HTR-8/SVneo (cell line): ENCODE measurements at places on chromosomes 6 and 20.

- no peak for DNase-seq
These were observed 6.6 kb upstream of the CPXM1 start for GRCh38 chr20:2807019-2807418.

- DNase-seq: no peak
These were observed 106.3 kb upstream of the KHDRBS2 start for GRCh38 chr6:62392291-62392690.

- no peak for DNase-seq
These were observed 92.9 kb downstream of the ZMYND8 start for GRCh38 chr20:47263465-47264084.

GRCh38 chr6:142845624-142846458 lies 99.1 kb downstream of the HIVEP2 start:
- peak; percentile 40 for DNase-seq

DNA sequence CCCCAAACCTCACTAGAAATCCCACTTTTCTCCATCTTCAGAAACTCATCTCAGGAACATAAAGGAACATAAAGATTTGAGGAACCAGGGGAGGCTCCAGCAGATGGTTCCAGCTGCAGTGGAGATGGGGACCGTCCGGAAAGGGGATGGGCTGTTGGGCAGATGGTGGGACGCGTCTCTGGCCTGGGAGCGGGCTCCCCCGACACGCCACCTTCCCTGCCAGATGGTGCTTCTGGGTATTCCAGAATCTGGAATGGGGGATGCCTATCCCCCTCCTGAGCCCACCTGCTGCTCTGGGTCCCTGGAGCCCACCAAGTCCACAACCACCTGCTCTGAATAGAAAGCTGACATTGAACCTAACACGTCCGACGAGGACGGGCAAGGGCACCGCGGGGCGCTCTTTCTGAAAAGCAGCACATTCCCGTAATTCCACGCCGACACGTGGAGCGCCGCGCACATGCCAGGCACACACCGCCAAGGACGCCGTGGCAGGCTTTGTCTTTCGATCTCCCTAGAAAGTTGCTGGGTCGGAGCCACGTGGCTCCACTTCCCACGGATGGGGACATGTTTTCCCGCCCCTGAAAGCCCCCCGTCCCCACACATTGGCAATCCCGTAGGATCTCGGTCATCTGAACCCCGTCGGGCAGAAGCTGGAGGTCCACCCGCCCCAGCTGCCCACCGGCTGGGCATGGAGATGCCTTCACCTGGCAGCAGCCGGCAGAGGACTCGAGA lies 27.3 kb downstream of the SLC2A4RG start:
- no peak for DNase-seq

DNA sequence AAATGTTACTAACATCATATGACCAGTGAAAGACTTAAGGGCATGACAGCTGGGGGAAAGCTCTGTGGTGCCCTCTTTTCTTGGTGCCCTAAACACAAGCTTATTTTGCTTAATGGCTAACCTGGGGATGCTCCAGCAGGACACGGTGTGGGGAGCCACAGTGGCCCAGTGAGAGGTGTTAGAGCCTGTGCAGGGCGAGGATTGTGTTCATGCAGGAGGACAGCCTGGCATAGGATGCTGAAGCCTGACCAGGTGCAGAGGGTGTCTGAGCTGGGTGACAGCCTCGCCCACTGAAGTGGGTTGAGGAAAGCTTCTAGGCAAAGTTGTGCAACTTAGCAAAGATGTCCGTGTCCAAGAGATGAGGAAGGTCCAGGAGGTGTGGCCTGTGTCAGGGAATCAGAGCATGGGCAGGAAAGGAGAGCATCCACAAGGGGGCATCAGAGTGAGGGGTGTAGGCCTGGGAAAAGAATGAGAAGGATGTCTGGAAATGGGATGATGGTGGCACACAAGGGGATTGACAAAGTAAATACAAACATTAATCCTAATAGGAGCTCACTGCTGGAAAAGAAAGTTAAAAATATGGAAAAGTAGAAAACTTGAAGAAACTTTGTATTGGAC lies 33.9 kb downstream of the SLC17A4 start:
- DNase-seq: no peak

GRCh38 chr6:64589961-64590360 lies 954.4 kb downstream of the PHF3 start:
- DNase-seq: no peak

- DNase-seq: no peak
These were observed 9.1 kb downstream of the SGK1 start for GRCh38 chr6:134308800-134309199.

DNA sequence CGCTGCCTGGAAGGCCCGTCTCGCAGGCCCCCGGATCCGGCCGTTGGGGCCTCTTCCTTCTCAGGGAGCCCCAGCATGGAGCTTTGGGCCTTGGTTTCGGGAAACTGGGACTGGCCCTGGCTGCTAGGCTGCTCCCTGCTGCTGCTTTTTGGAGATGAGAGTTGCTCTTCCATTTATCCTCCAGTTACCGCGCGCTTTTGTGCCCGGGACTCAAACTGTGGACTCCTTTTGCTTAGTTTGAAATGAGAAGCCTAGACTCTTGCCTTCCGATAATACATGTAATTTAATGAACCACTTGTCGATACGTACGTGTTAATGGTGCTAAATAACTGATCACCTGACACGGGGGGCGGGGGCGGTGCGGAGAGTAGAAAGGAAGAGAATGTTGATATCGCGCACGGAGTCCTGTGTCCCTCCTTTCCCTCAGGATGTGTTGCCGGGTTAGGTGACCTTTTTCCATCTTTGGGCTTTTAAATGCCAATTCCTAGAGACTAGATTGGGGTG lies 968 bp downstream of the PHF3 start:
- no peak for DNase-seq

- DNase-seq: no peak
These were observed 12.2 kb downstream of the HEBP2 start for GRCh38 chr6:138416206-138416605.

DNA sequence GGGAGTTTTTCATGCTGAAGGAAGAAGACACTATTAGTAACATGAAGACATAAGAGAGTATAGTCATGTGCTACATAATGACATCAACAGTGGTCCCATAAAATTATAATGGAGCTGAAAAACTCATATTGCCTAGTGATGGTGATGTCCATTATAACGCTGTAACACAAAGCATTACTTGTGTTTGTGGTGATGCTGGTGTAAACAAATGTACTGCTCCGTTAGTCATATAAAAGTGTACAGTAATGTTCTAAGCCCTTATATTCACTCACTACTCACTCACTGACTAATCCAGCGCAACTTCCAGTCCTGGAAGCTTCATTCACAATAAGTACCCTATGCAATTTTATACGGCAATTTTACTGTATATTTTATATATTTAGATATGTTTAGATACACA lies 26.8 kb upstream of the ASF1A start:
- no peak for DNase-seq

- DNase-seq: no peak
These were observed 101.7 kb upstream of the ADGRB3 start for GRCh38 chr6:68533339-68533795.

- peak; percentile 74 for DNase-seq
These were observed 8.7 kb upstream of the MYBL2 start for GRCh38 chr20:43658069-43658722.

DNA sequence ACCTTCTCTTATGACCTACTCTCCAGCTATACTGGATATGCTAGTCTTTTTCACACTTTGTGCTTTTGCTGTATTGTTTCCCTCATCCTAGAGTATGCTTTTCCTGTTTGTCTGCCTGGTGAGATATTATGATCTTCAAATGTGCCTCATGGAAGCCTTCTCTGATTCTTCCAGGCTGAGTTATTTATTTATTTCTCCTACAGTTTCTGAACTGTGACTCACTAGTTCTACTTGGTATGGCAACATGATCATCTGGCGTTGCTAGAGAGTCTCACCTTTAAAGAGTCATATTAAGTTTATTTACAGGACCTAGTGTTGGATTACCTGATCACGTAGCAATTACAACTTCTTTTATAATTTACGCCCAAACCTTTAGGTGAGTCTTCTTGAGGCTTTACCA lies 81.2 kb upstream of the HDAC2 start:
- DNase-seq: no peak

DNA sequence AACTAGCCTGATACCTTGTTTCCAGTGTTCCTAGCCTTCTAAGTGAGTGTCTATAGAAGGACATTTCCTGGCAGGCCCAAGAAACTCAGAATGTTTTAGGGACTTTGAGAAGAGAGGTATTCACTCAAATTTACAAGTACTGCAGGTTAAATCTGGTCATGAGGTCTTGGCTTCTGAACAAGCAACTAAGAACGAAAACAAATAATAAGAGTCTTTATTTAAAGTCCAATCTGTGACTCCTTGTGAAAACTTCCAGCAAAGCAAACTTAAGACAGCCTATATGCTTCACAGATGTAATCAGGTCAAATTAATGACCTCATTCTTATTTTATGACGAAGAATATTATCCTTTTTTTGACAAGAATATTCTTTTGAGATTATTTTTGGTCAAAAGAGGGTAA lies 79.4 kb upstream of the PRSS16 start:
- no peak for DNase-seq

DNA sequence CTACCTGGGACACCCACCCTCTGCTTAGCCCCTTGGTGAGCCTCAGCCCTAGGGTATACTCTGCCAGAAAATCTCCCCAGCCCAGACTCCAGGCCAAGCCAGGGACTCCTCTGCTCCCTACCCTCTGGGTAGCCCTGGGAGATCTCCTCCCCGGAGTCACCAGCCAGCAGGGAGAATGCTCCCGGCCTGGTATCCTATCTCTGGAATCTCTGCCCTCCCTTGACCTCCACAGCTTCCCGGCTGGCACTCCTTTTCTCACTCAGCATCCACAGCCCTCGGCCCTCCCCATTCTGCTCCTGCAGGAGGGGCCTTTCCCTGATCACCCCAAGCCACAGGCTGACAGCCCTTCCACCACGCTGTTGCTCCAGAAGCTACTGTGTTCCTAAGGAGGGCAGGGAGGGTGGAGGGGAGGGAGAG lies 22.6 kb downstream of the NOL4L start:
- no peak for DNase-seq

GRCh38 chr6:107690643-107691061 lies 133.5 kb downstream of the SCML4 start:
- DNase-seq: no peak

GRCh38 chr6:119052292-119052889 lies 26.1 kb downstream of the FAM184A start:
- DNase-seq: no peak

- no peak for DNase-seq
These were observed 124.0 kb downstream of the TOX2 start for GRCh38 chr20:44038681-44039123.

GRCh38 chr6:111484633-111484930 lies 1.6 kb upstream of the REV3L start:
- no peak for DNase-seq

GRCh38 chr20:62943396-62943795 lies 5.4 kb downstream of the GID8 start:
- DNase-seq: no peak

- no peak for DNase-seq
These were observed 17.3 kb downstream of the GGTLC1 start for GRCh38 chr20:23971310-23971709.

DNA sequence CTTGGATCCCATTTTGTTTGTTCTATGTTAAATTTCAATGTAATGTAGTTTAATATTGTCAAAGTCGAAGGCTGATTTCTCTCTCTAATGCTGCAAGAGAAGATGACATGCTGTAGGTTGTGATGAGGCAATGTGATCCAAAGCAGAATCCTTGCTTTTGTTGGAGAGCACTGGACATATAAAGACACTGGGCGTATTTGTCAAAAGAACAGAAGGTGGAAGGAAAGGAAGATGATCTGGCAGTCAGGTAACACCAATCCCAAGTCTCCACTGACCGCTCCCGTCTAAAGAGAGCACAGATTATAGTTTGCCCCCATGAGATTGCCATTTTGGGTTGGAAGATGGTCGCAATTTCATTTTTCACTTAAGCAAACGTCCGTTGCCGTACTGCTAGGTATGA lies 935 bp upstream of the RFX6 start:
- DNase-seq: no peak

DNA sequence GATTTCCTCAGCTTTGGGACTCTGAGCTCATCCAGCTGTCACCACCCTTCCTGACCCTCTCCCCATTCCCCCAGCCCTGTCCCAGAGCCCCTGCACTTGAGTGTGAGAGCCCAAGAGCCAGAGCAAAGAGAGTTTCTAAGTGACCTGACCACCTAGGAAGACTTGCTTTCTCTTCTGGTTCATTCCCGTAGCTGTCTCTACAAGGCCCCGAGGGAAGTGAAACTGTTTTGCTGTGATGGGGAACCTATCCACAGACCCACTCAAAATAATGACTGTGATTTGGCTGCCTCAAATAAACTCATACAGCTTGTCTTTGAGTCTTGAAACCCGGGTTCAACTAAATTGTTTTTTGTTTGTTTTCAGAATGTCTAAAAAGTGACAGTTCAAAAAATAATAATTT lies 74.6 kb upstream of the XRN2 start:
- no peak for DNase-seq

- no peak for DNase-seq
These were observed 25.6 kb upstream of the MBOAT1 start for GRCh38 chr6:20237677-20238460.

GRCh38 chr6:84583784-84584183 lies 180.6 kb downstream of the TBX18 start:
- no peak for DNase-seq

DNA sequence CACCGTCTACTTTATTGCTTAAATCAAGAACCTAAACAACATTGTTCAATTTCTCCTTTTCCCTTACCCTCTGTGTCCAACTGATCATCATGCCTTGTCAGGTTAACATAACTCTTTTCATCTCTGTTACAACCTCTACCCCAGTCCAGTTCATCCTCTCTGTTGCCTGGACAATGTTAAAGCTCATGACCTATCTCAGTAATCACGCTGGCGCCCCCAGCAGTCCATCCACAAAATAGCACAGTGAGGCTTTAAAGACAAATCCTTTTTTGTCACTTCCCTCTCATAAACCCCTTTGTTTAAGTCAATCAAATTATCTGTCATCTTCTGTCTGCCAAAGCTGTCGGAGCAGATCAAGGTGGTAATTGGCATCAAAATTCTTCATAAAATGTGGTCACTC lies 140.1 kb downstream of the QKI start:
- DNase-seq: peak; percentile 21

DNA sequence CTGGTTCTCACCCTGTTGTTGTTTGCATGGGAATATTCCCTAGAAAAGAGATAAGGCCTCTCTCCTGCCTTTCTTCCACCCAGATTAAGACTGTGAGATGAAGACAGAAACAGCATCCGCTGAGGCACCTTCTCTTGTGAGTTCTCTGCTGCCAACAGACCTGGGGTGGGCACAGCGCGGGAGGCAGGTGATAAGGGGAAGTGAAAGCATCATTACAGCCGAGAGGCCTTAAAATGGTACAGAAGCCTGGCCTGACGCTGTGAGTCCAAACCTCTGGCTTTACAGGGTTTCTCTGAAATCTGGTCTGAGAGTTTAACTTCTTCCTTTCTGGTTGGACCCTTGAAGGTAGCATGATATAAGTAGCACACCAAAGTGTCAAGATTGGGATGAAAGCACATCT lies 21.0 kb upstream of the IYD start:
- DNase-seq: no peak

DNA sequence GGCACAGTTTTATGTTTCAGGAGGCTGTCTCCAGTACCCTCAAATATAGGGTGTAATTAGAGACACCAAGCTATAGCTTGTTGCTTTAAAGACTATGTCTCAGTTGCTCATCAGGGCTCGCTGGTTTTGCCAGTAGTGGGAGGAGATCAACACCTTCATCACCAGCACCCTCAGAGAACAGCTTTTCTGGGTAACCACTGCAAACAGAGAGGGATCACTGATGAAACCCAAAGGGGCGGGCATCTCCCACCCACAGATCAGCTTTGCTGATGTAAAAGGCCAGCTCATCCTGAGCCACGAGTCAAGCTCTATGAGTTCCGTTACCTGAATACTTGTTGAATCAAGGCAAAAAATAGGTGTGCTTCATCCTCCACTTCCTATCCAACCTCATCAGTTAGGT lies 187.7 kb downstream of the AIG1 start:
- DNase-seq: no peak
